Omental fat pad (tissue), 4 donors: ENCODE measurements at places on chromosomes 3 and 15.

- DNase-seq, result no peak
These were observed 6.9 kb downstream of the TNIK start for GRCh38 chr3:171453180-171453886.

DNA sequence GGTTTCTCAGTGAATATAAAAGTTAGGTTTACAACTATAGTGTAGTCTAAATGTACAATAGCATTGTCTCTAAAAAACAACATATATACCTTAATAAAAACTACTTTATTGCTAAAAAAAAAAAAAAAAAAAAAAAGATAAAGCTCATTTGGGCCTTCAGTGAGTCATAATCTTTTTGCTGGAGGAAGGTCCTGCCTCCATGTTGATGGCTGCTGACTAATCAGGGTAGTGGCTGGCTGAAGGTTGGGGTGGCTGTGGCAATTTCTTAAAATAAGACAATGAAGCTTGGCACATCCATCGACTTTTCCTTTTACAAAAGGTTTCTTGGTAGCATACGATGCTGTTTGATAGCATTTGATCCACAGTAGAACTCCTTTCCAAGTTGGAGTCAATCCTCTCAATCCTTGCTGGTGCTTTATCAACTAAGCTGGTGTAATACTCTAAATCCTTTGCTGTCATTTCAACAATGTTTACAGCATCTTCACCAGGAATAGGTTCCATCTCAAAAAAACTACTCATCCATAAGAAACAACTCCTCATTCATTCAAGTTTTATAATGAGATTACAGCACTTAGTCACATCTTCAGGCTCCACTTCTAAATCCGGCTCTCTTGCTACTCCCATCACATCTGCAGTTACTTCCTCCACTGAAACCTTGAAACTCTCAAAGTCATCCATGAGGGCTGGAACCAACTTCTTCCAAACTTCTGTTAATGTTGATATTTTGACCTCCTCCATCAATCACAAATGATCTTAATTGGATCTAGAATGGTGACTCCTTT, 13.3 kb downstream of the ZNF280D start:
- no peak for DNase-seq

DNA sequence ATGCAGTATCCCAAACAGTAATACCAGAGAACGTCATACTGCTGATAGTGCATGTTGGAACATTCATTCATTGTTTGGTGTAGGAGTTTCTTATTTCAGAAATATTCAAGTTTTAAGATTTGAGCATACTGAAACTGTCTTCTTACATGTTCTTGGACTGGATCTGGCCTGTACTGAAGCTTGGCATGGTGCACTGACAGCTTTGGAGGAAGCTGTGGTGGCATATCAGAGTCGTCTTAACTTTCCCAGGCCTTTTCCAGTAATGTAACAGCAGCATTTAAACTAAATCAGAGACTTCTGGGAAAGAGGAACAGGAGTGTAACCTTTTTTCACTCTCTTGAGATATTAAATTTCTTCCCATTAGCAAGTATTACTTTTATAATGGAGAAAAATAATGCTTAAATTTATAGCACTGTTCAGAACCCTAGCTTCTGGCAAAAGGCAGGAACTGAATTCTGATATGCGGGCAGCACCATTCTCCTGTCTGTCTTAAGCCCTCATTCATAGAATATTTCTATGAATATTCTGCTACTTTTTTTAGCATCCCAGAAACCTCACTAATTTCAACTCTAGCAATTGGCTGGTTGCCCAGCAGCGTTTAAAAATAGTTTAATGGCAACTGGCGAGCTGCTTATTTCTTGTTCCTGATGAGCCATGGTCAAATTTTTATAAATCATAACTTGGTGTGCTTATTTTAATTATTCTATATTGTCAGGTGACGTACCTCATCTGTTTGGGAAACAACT, 31.1 kb downstream of the DNAJC13 start:
- peak; percentile 44 for DNase-seq

DNA sequence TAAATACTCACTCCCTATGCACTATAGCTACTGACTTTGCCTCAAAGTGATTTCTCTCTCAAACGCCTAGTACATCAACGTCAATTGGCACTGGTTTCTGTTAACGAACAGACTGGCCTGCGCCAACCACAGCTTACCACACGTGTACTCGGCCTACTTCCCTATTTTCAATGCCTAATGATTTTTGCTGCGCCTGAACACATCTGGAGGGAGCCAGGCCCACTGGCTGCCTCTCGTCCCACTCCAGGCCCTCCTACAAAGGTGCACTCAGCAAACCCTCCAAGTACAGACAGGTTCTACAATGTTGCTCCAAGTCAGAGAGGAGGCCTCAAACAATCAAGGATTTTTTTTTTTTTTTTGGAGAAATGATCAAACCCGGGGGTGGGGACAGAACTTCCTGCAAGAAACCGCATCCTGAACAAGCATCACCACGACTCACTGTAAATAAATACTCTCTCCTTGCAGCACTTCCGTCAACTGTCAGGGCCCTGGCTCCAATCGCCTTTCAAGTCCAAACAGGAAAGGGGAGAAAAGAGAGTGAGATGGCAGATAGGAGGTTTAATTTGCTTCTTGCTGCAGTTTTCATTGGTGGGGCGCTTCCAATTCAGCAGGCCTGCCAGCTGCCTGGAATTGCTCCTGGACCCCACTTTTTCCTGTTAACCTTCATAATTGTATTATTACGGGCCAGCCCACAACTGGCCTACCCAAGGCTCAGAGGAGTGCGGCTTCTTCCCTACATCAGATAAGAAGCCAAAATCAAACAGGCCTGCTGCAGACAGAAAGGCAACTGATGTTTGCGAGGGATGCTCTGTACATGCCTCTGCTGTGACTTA, 139.3 kb downstream of the FOXP1 start:
- no peak for DNase-seq

GRCh38 chr3:55592572-55592971, 105.5 kb upstream of the WNT5A start:
- no peak for DNase-seq

DNA sequence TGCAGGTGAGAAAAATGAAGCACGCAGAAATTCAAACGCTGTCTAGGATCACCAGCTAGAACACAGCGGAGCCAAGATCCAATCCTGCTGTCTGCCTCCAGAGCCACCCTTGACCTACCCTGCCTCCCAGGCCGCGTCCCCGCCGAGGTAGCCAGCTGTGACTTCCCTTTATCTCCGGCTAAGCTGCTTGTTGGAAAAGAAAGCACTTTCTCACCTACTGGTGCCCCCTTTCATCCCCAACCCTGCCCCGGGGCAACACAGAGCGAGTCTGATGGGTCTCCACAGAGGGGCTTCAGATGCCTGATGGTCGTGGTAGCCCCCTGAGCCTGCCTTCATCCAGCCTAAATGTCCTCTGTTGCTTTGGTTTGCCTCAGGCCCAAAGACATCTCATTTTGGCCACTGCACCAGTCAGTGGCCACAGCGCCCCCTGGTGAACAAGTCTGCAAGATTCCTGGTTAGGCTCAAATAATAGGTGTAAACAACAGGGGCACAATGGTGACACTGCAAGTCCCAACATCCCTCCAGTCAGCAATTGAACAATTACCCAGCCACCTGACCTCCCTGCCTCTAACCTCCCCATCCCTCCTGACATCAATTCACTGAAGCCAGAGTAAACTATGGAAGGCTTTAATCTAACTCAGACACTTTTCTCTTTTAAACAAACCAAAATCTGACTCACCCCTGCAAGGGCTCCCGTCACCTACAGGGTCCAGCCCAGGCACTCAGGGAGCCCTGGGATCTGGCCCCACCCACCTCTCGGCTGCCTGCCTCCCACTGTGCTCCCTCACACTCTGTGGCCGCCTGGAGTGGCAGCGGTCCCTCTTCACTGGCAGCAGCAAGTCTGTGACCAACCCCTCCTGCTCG, 27.3 kb upstream of the BCL2L10 start:
- DNase-seq, result peak; percentile 96

DNA sequence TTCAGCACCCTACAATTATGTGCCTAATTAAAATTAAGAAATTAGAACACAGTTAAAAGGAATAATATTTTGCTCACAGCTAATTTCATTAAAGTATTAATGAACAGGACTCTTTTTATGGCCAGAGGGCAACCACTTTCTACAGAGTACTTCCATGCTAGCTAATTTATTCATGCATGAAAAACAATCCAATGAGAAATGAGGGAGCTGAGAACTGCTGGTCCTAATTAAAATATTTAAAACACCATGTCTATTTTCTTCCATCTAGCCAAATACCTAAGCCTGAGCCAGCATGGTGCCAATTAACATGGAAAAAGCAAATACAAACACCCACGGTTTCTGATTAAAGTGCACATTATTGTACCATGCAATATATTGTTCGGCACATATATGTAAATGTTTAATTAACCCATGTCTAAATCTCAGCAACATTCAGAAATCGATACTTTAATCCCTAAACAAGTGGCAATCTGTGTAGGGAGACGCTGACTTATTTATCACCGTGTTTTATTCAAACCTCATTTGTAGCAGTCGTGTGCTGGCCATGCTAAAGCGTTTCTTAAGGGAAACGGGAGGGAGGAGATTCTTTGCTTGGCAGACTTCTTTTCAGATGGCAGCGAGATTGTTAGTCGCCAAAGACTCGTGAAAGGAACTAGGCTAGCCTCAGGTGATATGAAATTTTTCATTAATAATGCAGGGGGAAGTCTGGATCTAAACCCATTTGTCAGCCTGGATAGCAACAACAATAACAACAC, 193.5 kb downstream of the ANXA2 start:
- no peak for DNase-seq

- no peak for DNase-seq
These were observed 51.6 kb upstream of the ABHD17C start for GRCh38 chr15:80643431-80643951.

DNA sequence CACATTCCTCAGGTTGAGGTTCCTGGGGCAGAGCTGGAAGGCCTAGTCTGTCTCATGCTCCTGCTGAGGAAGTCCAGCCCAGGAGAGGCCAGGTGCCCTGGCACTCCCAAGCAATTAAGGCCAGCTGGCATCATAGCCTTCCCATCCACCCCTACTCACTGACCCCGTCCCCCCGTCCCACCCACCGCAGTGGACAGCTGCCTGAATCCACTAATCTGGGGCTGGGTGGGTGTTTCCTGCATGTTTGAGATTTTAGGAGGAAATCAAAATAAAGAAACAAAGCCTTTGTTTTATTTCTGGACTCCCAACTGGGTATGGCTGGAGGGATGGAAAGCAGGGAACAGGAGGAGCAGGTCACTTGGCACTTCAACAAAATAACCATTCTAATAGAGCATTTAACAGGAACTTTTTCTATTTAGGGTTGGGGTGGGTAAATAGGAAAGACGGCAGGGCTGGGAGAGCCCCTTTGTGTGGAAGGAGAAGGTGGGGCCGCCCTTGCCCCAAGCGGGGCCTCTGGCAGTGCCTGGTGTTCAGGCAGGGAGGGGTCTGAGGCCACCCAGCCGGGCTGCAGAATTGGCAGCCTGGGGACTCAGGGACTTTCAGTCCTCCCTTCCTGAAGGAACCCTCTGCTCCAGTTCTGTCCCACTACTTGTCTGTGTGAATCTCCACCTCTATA, 8.5 kb downstream of the MRAS start:
- no peak for DNase-seq

DNA sequence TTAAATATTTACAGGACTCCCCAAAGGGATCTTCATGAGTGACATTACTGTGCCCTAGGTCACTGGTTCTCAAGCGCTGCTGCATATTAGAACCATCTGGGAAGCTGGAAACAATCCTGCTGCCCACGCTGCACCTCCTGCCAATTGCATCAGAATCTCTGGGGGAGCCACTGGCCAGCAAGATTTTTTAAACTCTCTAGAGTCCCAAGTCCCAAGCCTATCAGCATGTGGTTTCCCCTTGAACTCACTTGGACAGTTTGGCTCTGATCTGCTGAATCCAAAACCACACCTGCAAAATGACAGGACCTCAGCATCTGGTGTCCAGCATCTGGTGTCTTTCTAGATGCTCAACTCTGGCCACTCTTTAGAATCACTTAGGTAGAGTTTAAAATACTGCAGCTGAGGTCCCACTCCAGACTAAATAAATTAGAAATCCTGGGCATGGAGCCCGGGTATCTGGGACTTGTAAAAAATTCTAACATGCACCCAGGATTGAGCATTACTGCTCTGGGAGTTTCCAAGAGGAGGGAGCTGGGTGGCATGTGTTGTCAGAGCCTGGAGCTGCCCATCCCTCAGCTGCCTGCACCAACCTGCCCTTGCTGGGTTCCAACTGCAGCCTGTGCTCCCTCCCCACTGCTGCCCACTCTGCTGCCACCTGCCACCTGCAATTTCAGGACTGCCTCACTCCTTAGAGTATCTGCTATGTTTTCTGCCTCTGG, 311.3 kb downstream of the SLC9A9 start:
- no peak for DNase-seq

DNA sequence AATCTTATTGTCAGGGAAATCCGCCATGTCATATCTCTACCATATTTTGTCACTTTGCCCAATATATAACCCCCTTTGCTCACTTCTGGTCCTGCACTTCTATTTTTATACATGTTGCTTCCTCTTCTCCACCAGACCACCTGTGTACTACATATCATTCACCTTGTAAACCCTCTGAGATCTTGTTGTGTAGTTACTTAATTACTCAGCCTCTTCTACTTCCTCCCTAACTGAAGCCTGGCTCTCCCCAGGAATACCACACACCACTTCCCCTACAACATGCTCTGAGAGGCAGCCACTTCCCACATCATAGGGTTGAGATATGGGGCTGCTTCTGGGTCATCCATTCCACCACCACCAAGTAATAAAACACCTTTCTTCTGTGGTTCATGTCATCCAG, 10.0 kb downstream of the HEXA start:
- DNase-seq, result no peak

DNA sequence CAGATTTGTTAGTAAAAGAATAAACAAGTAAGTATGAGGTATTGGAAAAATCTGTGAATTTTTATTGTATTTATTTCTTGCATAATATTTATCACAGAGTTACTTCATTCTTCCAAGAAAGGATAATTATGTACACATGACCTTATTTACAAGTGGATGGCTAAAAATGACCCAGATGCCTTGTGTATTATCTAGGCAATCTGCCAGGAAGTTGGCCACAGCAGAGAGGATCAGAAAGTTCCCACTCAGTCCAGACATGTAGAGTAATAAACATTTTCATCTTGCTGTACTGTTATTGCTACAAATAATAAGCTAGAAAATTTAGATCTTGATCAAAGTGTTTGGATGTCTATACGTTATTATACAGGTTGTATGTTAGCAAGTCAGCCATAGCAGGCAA, 317.1 kb downstream of the EPHA6 start:
- DNase-seq, result no peak

DNA sequence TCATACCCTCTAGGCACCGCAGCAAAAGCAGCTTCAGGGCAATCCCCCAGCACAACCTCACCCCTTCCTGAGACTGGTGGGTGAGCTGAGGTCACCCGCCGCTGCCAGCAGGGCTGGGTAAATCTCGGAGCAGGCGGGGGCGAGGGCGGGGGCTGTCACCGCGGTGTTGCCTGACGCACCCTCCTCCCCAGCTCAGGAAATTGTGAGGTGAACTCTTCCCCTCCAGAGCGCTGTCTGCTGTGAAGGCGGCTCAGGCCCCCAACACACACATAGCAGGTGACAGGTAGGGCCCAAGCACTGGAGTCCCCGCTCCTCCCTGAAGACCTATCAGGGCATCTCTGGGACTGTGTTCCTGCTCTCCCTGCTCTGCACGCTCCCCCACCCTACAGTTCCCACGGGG, 30.2 kb upstream of the FURIN start:
- no peak for DNase-seq
